ENCODE measurements at places on chromosomes 7 and 10.
A peak's percentile ranks its signal among the peaks of the same experiment; 100 is the strongest.

DNA sequence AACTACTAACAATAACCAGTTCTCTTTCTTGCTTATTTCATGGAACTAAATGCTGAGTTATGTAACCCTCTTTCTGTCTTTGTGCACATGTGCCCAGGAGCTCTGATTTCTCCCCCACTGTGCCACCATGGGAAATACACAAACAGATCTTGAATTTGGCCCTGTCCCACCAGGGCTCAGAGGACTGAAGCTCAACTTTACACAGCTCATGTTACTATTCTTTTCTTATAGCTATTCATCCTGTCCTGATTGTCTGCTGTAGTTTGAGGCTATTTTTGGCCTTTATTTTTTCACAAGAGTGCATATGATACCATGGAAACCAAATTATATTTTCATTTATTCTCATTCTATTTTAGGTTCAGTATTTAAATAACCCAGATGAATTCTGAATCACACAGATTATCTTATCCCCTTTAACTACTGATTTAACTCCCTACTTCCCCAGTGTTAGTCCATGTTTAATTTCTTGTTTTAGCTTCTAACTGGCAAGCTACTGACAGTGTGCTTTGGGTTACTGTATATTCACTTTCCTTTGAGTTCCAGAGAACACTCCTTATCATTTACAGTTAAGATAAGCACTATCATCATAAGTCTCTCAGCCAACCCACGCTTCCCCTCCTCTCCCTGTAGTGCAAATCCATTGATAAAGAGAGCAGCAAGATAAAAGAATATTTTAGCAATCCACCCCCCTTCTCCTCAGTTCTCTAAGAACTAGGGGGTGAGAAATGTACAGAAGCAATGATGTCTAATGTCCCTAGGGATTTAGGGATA lies 71.8 kb upstream of the GSDME start:
- DNase-seq: no peak

DNA sequence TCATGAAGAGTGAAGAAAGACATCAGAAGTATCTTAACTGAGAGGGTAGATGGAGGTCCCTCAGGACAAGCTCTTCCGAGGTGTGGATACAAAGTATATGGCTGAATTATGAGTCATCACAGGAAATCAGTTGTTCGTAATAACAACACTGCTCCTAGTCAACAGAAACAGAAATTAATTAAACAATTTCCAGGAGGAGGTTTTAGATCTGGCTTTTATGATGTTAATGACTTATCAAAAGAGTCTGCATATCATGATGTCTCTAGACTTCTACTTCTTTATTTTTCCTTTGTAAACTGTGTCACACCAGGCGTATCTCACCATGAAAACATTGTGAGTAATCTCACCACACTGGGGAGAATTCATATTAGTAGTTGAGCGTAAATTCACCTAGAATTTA lies 31.2 kb downstream of the OSBPL3 start:
- no peak for DNase-seq

GRCh38 chr7:84157171-84157570 lies 37.4 kb downstream of the SEMA3A start:
- no peak for DNase-seq

- DNase-seq: no peak
Observed at GRCh38 chr7:158774952-158775351, 54.4 kb downstream of the ESYT2 start.

DNA sequence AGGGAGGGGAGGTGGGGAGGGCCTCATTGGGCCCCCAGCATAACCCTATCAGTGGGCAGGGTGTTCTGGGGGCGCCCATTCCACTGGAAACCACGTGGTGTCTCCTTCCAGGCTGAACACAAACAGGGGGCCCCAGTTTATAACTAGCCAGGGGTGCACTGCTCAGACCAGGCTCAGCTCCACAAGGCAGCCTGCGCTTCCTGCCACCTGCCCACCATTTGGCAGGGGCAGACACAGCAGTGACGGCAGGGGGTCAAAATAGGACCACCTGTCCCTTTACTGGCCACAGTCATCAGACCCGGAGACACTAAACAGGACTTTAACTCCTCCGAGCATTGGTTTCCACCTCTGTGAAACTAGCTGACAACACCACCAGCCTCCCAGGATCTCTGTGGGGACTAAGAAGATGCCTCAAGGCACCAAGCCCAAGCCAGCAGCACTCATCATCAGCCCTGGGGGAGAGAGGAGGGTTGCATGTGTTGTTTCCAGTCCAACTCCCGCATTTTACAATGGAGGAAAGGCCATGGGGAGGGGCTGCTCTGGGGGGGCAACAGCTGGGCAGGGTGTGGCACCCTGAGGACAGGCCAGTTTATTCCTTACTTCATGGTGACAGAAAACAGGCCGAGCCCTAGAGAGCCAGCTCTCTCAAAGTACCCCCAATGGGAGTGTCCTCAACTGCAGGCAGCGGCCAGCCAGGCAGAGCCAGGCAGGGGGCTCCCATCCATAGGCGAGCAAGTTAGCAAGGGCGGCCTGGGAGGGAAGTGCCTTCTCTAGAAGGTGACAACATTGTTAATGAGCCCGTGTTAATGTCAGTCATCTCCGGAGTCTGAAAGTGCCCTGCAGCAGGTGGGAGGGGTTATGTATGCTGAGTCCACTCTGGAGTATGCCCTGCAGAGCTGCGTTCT lies 127.6 kb downstream of the TNS3 start:
- DNase-seq: no peak

GRCh38 chr10:4306871-4307270 lies 519.1 kb upstream of the AKR1E2 start:
- no peak for DNase-seq

DNA sequence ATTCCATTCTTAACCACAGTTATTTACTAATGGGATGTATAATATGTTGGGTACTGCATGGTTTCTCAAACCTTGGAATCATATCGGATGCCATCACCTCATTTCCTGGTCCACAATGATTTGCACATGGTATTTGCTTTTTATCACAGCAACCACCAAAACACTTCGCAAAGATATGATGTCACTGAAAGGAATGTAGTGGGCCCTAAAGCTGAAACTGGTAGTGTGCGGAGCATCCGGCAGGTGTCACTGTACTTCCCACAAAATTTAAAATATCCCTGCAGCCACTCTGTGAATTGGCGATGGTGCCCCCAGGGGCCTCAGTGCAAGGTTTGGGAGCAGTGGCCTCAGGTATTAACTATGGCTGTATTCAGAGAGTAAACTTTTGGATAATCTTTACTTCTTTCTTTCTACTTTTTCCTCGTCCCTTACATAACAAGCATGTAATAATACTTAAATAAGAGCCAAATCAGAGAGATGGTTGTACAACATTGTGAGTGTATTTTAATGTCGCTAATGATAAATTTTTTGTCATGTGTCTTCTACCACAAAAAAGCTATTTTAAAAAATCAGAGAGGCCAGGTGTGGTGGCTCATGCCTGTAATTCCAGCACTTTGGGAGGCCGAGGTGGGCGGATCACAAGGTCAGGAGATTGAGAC lies 66.2 kb downstream of the FAM241B start:
- DNase-seq: peak; percentile 11

DNA sequence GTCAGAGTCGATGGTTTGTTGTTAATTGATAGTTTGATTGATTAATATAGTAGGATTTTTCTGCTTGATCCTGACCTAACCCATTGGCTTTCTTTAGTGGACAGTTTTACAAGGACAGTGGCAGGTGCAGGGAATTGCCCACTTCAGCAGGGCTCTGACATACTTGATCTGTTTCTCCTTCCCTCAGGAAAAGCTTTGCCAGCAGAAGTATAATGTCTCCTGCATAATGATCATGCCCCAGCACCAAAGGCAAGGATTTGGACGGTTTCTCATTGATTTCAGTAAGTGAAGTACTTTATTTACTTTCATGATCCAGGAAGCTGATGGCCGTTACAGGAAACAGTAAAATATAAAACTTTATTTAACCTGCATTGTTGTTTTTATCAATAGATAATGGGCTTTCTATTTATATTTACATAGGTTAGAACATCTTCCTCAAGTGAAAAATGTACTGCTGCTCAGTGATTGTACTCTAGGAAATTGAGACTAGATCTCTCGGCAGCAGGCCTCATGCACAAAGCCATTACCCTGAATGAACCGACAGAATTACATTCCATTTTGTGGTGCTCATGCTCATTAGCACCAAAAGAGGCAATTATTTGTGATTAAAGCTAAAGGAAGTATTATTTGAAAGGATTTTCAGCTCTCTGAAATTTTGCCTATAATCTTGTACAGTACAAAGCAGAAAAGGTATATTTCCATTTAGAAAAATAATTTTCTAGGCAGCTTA lies 122.5 kb upstream of the SAMD8 start:
- DNase-seq: no peak

DNA sequence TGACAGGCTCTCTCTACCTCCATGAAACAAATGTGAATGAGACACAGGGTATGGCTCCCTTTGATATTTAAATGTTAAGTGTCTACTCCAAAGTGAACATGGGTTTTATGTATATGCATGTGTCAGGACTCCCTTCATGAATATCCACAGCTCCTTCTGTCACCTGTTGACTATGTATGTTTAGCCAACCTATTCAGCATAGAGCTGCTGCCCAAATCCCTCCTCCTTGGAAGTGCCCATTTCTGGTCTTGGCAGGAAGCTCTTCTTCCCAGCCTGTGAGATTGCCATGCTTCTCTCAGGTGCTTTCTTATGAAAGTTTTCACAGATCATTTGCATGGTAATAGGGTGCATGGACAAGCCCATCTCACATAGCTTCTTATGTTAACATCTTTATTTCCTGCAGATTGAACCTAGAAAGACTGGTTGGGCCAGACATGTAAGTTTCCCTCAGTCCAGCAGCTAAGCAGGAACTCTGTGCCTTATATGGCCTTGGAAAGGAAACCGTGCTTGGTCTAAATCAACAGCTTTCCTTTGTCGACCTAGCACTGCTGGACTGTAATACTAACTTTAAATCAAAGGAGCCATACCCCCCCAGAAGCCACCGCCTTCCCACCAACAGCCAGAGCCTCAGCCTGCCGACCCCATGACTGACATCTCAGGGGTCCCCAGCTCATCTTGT lies 288.9 kb downstream of the ADARB2 start:
- no peak for DNase-seq

DNA sequence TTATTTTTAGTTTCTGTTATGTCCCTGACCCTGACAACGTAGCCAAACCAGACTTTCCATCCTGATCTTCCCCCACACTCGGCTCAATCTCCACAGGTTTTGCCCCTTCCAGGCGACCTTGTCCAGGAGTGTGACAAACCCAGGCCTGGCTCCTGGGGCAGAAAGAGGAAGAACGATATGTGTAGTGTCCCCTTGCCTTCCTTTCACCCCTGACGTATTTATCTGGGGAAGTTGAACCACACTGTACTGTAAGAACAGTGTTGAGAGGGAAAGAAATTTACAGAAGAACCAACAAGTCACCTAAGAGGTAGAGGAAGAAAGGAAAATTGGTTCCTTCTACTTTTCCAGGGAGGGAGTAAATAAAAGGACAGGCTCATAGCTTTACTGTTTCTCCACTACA lies 158.0 kb downstream of the VTI1A start:
- DNase-seq: no peak

DNA sequence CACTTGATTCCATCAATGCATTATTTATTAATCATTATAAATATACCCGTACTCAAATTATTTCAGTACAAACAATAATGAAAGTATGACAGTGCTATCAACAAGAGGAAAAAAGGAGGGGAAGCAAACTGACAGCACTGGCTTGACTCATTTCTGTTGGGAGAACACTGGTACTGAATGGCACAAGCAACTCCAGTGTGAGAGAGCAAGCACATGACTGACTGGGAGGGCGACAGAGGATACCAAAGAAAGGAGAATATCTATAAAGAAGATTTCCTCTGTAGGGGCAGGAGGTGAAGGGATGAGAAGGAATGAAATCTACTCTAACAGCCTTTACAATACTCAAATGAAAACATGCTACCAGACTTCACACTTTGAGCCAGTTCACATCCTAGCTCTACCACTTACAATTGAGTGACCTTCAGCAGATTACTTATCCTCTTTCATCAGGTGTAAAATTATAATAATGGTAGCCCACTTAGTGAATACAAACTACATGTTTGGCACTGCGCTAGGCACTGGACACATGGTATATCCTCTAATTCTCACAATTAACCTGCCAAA lies 1.5 kb downstream of the USP54 start:
- no peak for DNase-seq

GRCh38 chr7:30852308-30852684 lies 59.4 kb upstream of the AQP1 start:
- no peak for DNase-seq
